ENCODE measurements at places on chromosomes 13 and 19. TPM values are rescaled to one million over a fixed set of nuclear protein-coding genes. Genes with fewer than 3 reads are reported as not detected.

The CEACAM20 gene
- not detected for total RNA-seq

The LYPD5 gene
- total RNA-seq: 0.94 TPM

The WDFY2 gene
- 2.6 TPM for total RNA-seq

The CPB2 gene
- not detected for total RNA-seq

The ZNF677 gene
- total RNA-seq: 7.4 TPM

The RASGRP4 gene
- 0.12 TPM for total RNA-seq

The ZFR2 gene
- total RNA-seq: not detected

Measured in pericardium fibroblast (primary cell).